ENCODE measurements at places on chromosomes 3 and 15.

- no peak for DNase-seq
Observed at GRCh38 chr15:94740469-94740868, 509.1 kb downstream of the MCTP2 start.

DNA sequence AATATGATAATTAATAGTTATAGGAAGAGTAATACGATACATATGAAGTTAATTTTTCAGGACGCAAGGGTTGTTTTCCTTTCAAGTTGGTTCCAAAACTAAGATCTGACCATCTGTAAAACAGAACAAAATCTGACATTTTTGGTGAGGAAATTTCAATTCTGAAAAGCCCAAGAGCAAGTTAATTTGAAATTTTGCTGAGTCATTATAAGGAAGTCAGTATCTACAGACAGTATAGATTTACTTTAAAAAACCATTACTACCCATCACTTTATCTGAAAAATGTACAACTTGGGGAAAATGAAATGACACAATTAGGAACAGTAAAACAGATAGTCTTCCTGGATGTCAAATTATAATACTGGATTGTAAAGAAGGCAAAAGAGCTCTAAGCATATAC is 12.5 kb downstream of the INTS14 start:
- DNase-seq = no peak

DNA sequence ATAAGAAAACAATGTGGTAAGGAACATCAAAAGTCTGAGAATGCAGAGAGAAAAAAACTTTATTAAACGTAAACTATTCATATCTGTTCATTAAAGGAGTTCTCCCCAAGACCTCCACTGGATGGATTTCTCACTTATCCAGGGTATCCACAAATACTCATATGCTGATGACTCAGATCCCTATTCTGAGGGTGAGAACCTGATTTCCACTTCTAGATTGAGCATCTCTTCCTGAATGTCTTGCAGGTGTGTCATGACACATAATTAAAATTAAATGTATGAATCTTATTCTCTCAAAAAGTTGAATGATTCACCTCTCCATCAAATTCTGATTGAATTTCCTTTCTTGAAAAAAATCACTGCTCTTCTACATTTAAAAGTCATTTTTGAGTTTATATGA is 199.9 kb downstream of the MFSD1 start:
- DNase-seq = no peak

DNA sequence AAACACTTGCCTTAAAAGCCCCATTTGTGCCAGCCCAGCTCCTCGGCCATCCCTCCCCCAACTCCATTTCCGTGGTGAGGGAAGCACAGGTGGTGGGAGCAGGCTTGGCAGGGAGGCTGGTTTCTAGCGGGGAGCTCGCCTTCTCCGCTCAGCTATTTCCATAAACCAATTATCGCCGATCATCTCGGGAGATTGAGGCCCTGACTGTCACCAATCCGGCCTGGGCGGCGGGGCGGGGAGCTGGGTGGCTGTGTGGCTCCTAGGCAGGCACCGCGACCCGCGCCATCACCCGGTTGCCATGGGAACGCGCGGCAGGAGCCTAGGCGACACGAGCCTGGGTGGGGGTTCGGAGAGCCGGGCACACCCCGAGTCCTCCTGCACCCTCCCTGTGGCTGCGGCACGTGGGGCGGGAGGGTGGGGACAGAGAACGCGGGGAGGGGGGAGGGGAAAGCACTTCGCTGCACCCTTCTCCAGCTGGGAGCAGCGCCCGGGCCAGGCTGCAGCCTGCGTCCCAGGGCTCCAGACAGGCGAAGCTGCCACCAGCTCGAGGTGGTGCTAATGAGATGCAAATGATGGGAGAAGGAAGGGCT is 9.3 kb downstream of the CCDC33 start:
- DNase-seq = peak; percentile 20

DNA sequence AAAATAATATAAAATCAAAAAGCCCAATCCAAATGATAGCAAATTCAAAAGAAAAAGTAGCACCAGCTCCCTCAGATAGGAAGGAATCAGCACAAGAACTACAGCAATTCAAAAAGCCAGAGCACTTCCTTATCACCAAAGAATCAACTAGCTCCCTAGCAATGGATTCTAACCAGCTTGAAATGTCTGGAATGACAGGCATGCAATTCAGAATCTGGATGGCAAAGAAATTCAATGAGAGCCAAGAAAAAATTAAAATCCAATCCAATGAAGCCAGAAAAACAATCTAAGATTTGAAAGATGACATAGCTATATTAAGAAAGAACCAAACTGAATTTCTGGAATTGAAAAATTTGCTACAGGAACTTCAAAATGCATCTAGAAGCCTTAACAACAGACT is 1334.4 kb upstream of the ALCAM start:
- no peak for DNase-seq
